ENCODE measurements at places on chromosomes 7 and 10.

GRCh38 chr10:49403363-49403762 is 7.5 kb upstream of the DRGX start:
- DNase-seq = no peak

DNA sequence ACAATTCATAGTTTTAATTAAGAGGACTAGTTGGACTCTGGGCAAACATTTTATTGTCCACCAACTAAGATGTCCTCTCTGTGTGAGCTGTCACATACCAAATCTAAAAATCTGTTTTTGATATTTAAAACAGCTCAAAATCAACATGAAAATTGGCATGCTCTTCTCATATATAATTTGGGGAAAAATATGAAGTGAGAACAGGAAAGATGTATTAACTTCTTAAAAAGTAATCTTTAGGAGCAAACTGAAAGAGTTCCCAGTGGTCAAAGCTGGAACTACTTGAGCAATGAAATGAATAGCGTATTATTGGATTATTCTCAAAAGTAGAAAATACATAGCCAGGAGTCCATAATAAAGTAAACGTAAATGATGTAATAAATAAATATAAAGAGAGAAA is 147.2 kb downstream of the DYNC1I1 start:
- DNase-seq = no peak

- DNase-seq = peak; percentile 6
Observed at GRCh38 chr7:131302876-131303707, 24.6 kb upstream of the MKLN1 start.

DNA sequence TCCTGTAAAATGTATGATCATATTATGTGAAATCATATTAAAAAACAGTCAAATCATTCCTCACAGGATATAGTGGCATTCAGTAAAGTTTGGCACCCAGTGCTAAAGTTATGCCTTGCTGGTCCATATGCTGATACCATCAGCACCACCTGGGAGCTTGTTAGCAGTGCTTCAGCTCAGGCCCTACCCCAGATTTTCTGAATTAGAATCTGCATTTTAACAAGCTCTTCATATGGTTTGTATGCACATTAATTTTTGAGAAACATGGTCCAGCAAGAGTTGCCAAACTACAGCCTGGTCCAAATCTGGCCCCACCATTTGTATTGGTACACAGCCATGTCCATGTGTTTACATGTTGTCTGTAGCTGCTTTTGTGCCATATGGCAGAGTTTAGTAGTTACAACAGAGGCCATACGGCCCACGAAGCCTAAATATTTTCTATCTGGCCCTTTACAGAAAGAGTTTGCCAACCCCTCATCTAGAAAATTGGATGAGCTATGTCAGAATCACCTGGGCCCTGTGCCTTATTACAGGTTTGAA is 30.1 kb downstream of the RAB18 start:
- DNase-seq = no peak

- no peak for DNase-seq
Observed at GRCh38 chr7:14759785-14760184, 142.8 kb downstream of the DGKB start.

DNA sequence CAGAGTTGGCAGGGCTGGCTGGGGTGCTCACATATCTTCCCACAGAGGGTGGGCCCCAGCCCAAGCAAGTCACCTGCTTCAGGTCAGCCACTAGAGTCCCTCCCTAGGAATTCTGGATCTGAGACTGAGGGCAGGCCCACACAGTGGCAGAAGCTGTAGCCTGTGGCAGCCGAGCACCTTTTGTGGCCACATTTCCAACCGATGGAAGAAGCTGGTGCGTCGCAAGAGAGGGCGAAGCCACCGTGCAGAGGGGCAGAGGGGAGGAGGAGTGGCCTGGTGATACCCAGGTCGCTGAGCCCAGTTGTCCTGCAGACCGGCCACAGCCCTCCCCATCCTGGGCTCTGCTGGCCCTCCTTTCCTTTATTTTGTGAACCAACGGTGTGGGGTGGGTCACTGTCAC is 5.3 kb downstream of the POLM start:
- no peak for DNase-seq

GRCh38 chr7:155864991-155865690 is 52.9 kb upstream of the SHH start:
- DNase-seq = no peak

DNA sequence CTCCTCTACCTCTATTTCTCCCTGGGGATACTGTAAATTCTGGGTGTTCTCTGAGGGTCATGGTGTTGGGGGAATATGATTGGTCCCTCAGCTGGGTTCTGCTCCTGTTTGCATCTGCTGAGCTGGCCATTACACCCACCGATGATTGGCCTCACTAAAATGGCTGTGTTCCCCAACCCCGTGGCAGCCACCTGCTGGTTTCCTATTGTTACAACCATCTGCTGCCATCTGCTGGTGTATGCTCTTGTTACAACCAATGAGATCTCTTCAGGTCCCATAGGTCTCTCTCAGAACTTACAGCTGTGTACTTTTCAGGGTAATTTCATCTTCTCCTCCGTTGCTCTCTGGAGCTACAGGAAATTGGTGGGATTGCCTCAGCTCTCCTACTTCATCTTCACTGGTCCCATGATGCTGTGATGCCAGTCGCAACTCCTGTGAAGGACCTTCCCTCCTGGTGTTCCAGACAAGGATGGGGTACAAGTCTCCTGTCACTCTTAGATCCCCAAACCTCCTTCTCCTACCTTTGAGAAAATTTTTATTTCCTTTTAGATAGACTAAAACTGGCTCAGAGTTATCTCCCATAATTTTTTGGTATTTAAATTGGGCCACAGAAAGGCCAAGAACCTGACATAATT is 303.5 kb upstream of the SMIM30 start:
- peak; percentile 87 for DNase-seq

DNA sequence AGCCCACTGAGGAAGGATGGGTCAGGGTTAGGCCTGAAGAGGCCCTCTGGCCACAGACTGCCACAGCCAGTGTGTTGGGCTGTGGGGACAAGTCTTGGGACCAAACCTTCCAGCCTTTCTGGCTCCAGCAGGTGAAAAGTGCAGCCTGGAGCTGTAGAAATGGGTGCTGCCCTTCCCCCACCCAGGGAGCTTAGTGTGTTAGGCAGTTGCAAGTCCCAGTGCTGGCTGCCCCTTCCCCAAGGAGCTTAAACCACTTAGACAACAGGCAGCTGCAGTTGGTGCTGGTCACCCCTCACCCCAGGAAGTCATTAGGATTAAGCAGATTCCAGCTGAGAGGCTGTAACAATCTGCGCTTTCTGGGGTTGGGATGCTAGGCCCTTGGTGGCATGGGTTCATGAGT is 563.3 kb downstream of the NRG3 start:
- DNase-seq = no peak

DNA sequence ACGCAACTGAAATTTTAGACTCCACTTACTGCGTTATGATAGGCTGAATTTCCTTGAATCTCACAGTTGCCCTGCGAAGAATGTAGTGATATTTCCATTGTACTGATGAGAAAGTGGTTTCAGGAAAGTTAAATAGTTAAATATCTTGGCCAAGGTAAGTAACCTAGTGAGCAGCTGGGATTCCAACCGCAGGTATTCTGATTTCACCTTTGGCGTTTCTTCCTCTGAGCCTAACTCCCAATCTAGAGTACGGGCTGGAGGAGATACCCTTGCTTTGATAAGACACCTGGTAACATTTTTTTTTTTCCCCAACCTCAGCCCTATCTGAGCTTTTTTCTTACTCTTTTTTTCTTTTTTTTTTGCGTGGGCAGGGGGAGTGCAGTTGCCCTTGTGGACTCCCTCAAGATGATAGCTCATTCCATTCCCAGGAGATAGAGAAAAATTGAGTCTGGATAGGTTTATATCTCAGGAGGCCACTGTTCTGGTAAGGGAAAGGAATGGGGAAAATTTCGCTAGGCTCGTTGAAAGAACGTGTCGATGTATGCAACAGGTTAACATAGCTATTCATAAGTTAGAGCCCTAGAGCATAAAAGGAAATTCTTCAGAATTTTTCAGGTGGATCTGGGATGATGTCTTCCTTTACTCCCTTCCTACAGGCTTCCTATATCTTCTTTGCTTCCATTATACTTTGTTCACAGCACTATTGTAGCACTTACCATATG is 3.1 kb upstream of the TAS2R38 start:
- DNase-seq = no peak

DNA sequence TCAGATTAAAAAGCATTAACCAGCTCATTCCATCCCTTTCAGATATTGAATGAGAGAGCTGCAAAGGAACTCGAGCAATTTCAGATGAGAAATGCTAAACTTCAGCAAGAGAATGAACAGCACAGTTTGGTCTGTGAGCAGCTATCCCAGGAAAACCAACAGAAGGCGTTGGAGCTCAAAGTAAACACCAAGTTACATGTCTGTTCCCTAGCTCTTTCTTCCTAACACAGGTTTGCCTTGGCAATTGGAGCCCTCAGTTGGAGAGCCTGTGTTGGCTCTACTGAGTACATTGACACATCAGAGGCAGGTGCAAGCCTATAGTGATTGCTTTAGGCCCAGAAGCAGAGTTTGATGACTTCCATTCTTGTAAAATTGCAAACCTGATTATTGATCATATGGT is 14.7 kb downstream of the CFAP58 start:
- no peak for DNase-seq

DNA sequence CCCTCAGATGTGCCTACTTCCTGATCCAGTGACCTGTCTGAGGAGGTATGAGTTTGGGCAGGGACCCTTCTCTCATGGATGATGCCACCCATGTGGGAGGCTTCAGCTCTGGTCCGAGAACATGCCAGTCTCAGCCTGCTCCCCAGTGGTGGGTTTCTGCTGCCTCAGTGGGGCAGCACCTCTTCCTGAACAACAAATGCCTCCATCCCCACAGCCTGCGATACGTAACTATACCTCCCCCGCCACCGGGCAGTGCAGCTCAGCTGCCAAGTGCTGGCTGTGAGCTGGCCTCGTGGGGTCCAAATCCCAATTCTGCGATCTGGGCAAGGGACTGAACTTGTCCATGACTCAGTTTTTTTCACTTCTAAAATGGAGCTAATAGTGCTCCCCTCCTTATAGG is 3.1 kb downstream of the GDF10 start:
- DNase-seq = no peak

GRCh38 chr7:98213888-98214810 is 2.9 kb downstream of the BHLHA15 start:
- DNase-seq = no peak

DNA sequence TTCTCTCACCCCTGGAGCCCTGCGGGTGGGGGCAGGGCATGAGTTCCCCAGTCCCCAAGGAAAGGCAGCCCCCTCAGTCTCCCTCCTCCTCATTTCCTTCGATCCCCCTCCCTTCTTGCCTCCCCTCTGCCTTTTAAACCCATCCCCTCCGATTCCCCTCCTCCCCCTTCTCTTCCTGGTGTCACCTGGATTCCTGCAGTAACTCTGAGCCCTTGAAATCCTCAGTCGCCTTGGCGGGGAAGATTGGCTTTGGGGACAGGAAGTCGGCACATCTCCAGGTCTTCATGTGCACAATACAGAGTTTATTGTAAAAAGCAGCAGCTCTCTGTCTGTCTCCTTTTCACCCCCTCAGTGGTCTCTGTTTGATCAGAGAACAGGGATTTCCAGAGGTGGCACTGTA is 1.3 kb upstream of the MUC12 start:
- no peak for DNase-seq

- no peak for DNase-seq
Observed at GRCh38 chr7:82477733-82478515, 34.3 kb upstream of the CACNA2D1 start.

GRCh38 chr7:158442260-158442659 is 145.4 kb downstream of the PTPRN2 start:
- no peak for DNase-seq

DNA sequence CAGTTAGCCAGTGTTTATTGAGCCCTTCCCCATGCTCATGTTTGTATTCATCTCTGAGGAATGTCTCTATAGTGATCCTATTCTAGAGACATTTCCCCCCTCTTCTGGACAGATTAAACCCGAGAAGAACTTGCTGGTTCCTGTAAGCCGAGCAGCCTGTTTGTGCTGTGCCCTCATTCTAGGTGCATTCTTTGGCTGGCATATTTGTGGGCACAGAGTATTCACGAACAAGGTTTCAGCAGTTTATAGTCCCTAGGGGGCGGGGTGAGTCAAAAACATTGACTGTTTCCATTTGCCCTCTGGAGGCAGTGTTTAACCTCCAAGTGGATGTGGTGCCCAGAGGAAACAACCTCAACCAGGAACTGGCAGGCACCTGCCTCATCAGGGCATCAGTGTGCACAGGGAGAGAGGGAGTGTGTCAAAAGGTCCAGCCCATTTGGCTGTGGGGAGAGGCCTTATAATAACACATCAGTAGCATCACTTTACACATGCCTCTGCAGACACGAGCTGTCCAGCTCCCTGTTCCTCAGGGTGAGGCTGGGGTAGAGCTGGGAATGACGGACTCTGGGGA is 273.3 kb upstream of the LRGUK start:
- peak; percentile 35 for DNase-seq

DNA sequence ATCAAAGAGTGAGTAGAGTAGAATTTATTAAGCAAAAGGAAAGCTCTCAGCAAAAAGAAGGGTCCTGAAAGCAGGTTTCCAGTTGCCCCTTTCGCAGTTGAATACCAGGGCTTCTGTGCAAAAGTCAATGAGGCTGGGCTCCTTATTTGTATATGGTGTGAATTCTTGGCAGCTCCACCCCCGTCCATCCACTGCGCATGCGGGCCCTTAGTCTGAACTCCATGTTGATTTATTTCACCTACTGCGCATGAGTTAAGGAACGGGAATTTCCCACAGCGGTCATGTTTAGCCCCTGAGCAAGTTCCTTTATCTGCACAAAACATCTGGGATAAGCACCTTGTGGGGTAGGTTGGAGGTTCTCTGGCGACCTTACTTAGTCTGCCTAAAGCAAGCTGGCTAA is 325.6 kb downstream of the ZWINT start:
- no peak for DNase-seq

DNA sequence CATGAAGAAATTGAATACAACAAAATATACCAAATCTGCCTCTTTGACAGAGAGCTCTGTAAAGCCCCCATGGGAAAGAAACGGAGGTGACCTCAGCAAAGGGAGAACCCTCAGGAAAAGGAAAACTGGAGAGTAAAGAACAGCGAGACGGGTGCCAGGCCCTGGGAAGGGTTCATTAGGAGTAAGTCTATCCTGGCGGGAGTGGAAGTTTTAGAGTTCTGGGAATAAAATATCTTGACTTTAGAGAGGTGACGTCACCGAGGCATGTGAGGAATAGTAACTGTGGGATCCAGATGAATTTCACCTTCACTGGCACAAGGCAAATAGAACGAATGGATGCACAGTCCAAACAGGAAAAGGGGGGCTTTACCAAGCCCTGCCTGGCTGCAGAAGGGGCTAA is 362.8 kb upstream of the IGFBP3 start:
- no peak for DNase-seq

Measured in activated CD4-positive, alpha-beta T cell treated with anti-CD3 and anti-CD28 coated beads for 48 hours (primary cell).